ENCODE measurements at places on chromosomes 12 and 14.
A peak's percentile ranks its signal among the peaks of the same experiment; 100 is the strongest.

DNA sequence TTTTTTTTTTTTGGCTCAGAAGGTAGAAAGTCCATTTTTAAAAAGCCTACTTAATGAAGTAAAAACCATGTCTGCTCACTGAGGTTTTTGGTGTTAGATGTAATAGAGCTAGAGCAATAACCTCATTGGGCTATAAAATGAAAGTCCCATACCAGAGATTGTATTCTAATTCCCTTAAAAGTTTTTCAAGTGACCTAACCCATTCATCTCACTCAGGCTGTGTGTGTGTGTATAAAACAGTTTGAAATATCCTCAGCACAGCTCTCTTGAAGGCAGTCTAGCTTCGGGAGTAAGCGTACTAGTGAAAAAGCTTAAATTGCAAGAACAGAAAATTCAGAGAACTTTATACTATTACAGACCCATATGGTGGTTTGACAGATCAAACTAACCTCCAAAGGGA is 313.8 kb downstream of the CEP128 start:
- no peak for DNase-seq

DNA sequence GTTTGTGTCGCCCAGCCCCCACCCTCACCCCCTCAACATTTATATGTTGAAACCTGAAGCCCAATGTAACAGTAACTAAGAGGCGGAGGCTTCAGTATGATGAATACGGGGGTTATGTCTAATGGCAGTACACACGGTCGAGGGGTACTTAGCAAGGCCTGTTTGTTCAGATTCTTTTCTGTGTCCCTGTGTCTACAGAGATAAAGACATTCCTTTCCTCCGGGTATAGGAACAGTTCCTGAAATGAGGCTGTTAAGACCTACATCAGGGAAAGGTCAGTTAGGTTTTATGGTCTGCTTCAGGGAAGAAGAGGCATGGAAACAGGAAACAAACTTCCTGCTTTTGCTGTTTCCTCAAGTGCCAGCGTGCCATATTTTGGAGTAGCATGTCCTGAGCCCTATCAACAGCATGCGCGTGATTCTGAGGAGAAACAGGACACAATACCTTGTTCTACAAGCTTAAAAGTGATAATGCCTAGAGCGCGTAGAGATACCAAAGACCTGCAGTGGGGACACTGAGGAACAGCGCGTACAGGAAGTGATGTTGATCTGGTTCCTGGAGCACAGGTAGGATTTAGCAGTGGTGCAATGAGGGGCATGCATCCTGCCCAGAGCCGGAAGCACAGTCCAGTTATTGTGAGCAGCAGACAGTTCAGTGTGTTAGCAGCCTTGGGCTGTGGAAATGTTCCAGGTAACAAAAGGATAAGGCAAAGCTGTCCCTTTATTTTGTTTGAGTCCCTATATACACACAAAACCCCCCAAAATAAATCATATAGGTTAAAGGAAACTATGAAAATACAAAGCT is 47.2 kb downstream of the FGD4 start:
- no peak for DNase-seq

DNA sequence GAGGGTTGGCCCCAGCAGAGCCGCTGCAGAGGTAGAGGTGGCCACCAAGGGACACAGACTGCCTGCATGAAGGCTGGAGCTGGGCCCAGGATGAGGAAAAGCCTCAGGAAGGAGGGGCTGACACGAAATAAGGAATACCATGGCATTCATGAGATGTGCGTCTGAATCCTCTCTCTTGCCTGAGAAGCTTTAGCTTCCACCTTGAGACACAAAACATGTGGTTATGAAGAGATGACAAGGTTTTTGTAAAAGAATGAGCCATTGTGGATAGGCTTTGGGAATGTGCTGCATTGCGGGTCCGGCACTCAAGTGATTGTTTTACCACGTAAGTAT is 82.7 kb downstream of the DAD1 start:
- no peak for DNase-seq

GRCh38 chr12:89238593-89238992 is 113.7 kb downstream of the DUSP6 start:
- no peak for DNase-seq

GRCh38 chr12:6347367-6348338 is 5.8 kb upstream of the TNFRSF1A start:
- no peak for DNase-seq

- no peak for DNase-seq
These were observed 249.9 kb downstream of the DAD1 start for GRCh38 chr14:22338917-22339715.

- DNase-seq: no peak
These were observed 6.8 kb upstream of the TWF1 start for GRCh38 chr12:43812926-43813325.

DNA sequence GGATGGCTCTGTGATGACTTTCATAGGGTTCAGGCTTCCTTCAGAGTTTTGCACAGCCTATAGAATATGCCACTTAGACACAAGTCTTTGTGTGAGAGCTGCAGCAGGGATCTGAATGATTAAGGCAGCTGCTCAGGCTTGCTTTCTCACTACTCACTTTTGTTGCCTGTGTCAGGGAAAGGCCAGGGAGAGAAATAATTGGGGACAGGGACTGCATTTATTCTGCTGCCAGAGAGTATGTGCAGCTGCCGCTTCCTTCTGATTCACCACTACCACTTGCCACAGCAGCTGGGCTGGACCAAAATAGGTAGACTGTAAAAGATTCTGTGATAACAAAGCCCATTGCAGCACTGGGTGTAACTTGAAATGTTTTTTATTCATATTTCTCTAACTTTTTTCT is 49.7 kb downstream of the TRMT5 start:
- no peak for DNase-seq

DNA sequence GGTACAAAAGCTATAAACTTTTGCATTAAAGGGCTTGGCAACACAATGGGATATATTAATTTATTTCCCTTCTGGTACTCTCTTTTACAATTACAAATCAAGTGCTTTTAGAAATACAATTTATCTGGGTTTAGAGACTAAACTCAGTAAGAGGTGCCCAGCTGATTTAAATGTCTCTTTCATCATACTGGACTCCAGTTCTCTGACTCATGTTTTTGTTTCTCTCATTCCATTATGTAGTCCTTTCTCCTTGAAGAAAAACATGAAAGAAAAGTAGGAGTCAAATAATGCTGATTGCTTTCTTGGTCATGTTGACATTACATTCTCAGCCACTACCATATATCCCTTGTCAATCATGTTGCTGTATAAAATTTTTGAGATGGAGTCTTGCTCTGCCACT is 36.3 kb upstream of the CFL2 start:
- no peak for DNase-seq

DNA sequence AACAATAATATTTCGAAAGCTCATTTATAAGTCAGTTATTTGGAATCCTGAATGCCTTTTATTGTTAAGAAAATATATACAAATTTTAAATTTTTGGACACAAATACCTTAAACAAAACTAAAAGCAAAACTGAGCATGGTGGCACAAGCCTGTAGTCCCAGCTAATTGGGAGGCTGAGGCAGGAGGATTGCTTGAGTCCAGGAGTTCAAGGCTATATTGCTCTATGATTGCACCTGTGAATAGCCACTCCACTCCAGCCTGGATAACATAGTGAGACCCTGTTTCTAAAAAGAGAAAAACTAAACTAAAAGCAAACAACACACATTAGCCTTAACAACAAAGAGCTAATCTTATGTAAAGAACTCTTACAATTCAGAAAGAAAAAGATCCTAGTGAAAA is 78.8 kb downstream of the SMOC1 start:
- no peak for DNase-seq

GRCh38 chr12:46414591-46415268 is 42.2 kb upstream of the SLC38A2 start:
- no peak for DNase-seq

DNA sequence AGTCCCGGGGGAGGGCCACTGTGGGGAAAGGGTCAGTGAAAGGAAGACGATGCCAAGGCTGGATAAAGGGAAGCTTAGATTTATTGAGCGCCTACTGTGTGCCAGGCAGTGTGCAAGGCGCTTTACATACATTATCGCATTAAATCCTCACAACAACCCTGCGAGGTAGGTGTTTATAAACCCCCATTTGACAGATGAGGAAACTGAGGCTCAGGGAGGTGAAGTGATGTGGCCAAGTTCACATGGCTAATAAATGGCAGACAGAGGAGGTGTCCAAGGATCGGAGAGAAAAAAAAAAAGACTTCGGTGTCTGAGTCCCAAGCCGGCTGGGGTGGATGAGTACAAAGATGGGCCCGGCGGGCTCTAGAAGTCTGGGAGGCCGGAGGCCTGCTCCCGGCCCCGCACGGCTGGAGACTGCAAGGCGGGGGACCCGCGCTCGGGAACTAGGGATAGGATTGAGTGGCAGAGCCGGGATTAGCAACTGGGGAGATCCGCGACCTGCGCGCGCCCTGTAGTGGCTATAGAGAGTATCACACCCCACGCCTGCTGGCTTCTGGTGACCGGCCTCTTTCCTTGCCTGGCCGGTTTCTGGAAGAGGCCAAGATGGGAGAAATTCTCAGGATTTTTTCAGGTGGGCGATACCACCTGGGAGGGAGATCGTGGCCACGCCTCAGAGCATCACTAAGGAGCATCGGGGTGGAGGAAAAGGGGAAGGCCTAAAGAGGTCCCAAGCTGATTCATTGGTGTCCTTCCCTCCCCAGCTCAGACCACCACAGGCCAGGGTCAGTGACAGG is 3.9 kb downstream of the DDN start:
- peak; percentile 59 for DNase-seq

DNA sequence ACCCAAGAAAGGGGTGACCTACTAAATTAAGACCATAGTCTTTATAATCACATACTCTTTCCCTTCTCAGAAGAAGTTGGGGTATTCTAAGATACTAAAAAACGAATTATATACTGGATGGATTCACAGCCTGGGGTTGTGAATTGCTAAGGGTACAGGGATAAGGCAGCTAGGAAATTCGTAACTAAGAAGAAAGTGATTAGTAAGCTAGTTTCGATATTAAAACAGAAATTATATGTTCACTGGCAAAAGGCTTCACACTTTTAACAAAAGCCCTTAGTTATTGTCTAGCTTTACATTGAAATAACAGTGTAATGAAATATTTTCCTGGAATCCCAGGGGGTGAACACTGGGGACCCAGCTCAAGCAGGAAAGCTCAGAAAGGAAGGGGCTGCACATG is 35.5 kb upstream of the DYRK2 start:
- DNase-seq: no peak

DNA sequence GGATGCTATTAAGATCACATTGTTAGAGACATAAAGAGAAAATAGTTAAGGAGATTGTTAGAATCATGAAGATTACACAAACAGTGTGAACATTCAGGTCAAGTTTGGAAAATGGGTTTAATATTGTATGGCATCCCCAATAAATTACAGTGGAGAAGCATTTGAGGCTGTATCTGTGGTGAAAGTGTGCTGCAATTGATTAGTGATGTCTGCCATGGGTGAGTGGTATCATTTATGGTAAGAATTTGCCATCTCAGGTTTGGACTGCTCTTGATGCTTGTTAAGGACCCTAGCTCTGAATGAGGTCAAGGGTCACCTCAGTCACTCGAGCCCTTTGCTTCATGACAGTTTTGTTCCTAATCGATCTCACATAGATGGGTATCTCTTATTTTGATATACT is 265.7 kb upstream of the SRRM4 start:
- no peak for DNase-seq

DNA sequence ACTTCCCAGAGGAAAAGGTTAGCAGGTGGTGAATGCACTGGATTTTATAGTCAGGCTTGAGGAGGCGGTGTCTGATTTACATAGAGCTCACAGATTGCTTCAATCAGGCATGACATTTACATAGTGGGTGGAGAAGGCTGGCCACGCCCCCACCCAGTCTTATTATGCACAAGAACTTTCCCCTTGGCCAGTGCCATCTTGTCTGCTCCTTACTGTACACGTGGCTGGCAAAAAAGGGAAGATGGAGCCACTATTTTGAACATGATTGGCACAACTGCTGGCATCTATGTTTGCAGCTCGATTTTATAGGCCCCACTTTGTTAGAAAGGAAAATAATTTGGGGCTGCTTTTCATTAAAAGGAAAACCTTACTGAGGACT is 10.9 kb upstream of the LGMN start:
- peak; percentile 78 for DNase-seq

DNA sequence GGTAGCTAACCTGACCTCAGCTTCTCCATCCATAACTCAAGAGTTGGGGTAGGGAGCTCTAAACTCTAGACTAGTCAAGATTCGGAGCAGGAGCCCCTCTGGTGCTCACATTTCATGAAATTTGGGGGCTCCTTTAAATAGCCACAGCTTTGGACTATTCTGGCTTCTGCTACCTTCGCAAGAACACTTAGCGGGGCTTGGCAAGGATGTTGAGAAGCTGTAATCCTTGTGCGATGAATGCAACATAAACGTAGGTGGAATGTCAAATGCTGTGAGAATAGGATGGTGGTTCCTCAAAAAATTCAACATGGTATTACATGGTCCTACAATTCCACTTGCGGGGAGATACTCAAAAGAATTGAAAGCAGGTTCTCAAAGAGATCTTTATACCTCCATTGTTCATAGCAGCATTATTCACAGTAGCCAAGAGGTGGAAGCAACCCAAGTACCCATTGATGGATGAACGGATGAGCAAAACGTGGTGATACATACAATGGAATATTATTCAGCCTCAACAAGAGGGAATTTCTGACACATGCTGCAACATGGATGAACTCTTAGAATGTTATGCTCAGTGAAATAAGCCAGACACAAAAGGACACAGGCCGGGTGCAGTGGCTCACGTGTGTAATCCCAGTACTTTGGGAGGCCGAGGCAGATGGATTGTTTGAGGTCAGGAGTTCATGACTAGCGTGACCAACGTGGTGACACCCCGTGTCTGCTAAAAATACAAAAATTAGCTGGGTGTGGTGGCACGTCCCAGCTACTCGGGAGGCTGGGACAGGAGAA is 73.8 kb downstream of the ACTN1 start:
- DNase-seq: no peak

DNA sequence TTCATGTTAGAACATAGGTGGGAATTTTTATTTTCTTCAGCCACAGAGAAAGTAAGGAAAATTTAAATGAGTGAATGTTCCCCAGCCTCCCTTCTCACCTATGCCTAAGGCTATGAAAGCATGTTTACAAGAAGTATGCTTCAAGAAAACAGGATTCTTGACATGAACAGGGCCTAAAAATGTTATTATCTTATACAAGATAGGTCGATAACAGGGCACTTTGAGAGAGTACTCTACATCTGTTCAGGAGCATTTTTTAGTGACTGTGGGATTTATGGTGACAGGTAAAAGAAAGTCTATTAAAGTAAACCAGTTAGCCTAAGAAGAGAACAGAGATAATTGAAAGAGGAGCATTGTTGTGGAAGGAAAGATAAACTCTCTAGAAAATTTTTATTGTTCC is 222.9 kb upstream of the DAAM1 start:
- DNase-seq: no peak

- DNase-seq: no peak
These were observed 29.8 kb downstream of the KCNA1 start for GRCh38 chr12:4939418-4940023.

- peak; percentile 7 for DNase-seq
These were observed 902 bp downstream of the EML5 start for GRCh38 chr14:88791629-88792472.
